ENCODE measurements at places on chromosomes 7 and 10.

- DNase-seq = no peak
Measured at GRCh38 chr10:97718178-97718577, 4.6 kb downstream of the MARVELD1 start.

DNA sequence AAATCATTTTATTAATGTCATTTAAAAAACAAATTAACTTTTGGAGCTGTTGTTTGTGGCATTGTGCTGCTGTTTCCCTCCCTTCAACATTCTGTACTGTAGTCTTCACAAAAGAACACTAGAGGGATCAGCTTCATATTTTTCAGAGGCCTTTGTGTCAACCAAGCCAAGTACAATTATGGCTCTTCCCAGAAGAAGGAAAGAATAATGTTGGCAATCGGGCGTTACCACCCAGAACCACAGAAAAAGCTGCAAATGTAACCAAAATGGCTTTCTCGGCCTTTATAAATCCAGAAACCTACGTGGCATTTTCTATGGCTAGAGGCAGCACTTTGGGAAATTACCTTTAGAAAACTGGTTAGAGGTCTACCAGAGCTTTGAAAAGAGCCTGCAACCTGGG, 98.8 kb upstream of the COL1A2 start:
- DNase-seq = no peak

DNA sequence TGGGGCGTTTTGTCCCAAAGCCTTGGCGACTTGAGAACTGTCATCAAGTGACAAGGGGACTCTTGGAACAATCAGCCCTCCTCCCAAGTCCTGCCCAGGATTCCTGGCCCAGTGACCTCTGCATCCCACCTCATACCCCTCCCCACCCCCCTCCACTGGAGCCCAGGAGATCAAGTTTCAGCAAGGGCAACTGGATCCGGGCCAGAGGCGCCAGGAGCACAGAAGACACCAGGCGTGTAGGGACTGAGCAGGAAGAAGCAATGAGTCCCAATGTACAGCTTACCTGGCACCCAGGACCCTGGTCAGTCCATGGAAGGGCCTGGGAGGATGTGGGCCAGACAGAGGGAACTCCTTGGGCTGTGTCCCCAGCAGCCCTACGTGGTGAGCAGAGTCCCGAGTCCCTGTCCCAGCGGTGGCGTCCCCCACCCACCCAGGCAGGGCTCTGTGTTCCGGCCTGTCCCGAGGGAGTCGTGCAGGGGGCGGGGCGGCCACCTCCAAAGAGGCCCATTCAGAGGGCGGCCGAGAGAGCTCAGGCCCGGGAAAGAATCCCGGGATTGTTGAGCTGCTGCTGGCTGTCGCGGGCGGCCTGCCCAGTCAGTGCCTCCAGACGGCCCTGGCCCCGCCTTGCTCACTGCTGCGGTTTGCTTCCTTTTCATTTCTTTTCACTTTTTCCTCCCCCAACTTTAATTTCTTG, 254.1 kb downstream of the TNS3 start:
- no peak for DNase-seq

DNA sequence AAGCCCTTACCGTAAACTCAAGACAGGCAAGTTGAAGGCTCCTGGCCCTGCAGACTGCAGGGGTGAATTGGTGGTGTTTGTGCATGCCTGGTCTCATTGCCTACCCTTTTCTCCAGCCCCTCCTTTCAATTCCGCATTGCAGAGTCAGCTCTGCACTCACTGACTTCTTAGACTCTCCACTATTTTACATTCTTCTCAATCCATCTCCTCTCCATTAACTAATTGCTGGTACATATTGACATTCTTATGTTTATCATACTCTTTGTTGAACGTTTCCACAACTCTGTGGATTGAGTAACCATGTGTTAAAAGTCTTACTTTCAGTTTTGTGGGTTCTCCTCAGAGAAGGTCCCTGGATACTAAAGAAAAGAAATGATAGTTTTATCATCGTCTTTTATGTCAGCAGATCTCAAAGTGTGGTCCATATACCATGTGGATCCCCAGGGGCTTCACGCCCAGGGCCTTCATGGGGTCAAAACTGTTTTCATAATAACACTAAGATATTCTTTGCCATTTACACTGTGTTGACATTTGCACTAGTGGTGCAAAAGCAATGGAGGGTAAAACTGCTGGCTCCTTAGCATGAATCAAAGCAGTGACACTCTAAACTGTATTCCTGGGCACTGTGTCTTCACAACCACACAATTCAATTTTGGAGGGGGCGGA, 135.4 kb upstream of the FZD1 start:
- DNase-seq = no peak

DNA sequence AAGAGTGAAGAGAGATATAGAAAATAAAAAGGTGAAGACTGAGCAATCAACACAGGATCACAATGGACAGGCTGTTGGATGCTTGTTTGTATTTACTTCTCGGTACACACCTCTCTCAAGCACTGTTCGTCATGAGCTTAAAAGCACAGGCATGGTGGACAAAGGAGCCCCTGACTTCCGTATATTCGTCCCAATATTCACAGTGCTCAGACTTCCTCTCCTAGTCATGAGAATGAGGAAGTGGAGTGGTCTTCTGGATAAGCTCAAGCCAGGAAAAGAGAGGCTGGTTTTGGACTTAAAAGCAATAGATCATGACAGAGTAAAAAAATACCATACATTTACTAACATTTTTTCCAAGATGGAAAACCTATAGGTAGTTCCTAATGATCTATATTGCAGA, 172.5 kb downstream of the SORCS1 start:
- DNase-seq = no peak

GRCh38 chr7:155951554-155952158, 139.4 kb upstream of the SHH start:
- no peak for DNase-seq

- DNase-seq = no peak
Measured at GRCh38 chr7:20513897-20514296, 101.6 kb upstream of the ABCB5 start.

DNA sequence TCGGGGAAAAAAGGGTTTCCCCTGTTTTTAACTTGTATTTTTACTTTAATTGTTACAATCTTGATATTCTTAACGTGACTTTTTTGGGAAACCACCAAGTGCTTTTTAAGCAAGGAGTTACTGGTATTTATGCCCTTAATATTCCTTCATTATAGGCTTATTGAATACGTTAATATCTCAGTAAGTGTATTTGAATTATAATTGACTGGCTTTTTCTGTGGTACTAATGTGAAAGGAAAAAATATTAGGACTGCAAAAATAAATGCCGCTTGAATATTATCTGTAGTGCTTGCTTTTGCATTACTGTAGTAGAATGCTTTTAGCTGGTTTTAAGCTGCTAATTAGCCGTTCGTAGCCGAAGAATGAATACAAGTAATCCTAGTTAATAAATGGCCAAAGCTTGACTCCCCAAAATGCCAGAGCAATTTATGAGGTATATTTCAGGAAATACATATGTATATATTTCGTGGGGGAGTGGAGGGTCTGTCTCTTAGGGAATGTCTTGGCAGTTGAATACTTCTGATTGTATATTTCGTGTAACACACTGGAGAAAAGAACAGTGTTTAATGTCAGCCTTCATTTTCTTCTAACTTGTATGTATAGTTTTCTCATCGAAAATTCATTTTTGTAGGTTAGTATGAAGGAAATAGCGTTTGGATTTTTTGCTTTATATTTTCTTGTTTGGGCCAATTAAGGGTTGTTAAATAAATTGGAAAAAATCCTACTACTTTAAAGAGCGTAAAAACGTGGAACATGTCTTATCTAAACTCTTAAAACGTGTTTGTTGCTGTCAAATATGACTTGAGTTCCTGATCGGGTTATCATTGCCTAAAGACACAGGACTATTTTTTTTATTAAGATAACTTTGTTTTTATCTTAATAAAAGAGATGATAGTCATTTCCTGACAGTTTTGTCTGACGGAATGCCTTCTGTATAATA, 1.5 kb downstream of the PDCD4 start:
- no peak for DNase-seq

GRCh38 chr10:86795353-86795752, 38.9 kb downstream of the BMPR1A start:
- DNase-seq = no peak

- DNase-seq = no peak
Measured at GRCh38 chr7:672891-673290, 53.6 kb upstream of the DNAAF5 start.

DNA sequence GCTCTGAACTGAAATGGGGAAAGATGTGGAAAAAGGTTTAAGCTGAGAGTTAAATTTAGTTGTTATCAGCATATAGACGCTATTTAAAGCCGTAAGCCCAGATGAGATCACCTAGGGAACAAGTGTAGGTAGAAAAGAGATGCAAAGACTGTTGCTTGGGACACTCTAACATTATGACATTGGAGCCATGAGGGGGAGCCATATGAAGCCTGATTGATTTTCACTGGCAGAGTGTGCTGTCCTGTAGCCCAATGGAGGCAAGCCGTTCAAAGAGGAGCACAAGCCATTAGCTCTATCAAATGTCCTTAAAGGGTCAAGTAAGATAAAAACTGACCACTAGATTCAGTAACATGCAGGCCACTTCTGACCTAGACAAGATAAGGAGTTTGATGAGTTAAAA, 223.3 kb downstream of the TWIST1 start:
- DNase-seq = no peak

GRCh38 chr10:3484306-3485056, 300.5 kb downstream of the KLF6 start:
- no peak for DNase-seq

- DNase-seq = no peak
Measured at GRCh38 chr7:1572111-1572822, 2.4 kb upstream of the PSMG3 start.

- no peak for DNase-seq
Measured at GRCh38 chr10:1197384-1197783, 141.2 kb downstream of the WDR37 start.

GRCh38 chr10:86224354-86225102, 142.1 kb downstream of the GRID1 start:
- no peak for DNase-seq

GRCh38 chr7:107972941-107973376, 30.0 kb downstream of the LAMB1 start:
- no peak for DNase-seq

DNA sequence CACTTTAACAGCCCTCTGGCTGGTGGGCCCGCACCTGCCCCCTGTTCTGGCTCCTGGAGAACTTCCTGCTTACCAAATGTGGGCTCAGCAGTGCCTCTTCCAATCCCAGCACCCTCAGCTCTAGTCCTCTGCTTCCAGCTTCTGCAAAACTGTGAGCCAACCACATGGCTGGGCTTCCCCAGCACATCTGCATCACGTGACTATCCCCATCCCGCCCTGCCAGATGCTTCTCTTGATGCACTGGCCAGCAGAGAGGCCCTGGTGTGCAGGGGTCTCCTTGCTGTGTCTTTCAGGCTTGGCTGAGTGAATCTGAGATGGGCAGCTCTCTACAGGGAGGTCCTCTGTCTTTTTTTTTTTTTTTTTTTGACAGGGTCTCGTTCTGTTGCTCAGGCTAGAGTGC, 43.8 kb upstream of the DMBT1 start:
- DNase-seq = no peak

DNA sequence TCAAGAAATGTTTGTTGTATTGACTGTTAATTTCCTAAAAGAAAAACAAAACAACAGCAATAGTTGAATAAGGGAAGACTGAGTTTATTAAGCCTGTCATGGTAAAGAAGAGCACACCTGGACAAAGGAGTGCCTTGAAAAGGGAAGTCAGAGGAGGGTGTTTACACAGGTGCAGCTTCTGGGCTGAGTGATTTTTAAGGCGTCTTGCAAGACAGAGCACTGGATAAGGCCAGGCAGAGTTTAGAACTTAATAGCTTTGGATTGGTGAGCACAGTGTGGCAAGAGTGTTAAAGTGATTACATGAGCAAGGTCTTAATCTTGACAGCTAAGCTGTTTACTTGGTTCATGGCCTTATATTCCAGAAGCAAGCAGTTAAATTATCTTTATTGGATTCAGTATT, 423.2 kb downstream of the CNTNAP2 start:
- DNase-seq = no peak

DNA sequence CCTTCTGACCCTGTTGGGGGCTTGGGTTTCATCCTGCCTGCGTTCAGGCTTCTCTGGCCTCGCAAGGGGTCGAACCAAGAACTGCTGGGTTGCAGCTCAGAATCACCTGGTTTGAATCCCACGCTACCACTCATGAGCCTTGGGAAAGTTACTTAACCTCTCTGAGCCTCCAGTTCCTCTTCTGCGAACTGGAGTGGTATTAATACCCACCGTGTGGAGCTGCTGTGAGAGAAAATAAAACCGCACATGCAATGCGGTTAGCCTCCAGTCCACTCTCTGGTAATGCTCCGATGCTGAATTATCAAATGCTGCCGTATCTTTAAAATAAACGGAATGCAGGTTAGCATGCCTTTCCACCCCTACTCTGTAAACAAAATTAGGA, 171.9 kb downstream of the ARHGAP12 start:
- DNase-seq = no peak

DNA sequence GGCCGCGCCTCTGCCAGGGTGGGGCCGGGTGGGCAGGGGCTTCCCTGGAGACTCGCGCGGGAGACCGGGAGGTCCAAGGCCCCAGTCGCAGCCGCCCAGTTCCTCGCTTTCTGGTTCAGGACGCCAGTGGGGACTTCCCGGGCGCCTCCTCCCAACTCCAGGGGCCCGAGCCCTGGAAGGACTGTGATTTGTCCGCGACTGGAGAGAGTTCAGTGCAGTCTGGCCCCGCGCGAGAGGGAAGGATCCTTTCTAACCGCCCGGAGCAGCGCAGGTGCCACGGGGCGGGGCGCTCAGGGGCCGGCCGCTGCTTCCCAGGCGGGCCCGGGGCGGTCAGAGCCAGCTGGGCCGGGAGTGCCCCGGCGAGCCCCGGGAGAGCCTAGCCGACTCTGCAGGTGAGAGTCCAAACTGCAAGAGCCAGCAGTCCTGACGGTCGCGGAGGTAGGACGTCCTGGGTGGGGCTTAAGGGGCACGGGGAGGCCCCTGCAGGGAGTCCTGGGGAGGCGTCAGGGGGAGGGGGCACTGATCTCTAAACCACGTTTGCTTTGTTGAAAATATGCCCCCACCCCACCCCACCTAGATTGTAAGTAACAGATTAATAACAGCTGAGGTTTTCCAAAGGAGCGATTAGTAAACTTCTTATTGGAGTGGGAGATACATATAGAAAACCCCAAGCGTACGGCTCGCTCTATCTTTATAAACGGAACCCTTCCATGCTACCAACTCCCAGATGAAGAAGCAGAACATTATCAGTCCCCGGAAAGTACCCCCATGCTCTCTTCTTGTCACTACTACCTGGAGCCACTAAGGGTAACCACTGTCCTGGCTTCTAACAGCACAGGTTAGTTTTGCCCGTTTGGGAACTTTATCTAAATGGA, 8.2 kb downstream of the NKX2-3 start:
- no peak for DNase-seq

- DNase-seq = no peak
Measured at GRCh38 chr7:5700391-5700985, 81.0 kb downstream of the RNF216 start.
